ENCODE measurements at places on chromosomes 7 and 10.

DNA sequence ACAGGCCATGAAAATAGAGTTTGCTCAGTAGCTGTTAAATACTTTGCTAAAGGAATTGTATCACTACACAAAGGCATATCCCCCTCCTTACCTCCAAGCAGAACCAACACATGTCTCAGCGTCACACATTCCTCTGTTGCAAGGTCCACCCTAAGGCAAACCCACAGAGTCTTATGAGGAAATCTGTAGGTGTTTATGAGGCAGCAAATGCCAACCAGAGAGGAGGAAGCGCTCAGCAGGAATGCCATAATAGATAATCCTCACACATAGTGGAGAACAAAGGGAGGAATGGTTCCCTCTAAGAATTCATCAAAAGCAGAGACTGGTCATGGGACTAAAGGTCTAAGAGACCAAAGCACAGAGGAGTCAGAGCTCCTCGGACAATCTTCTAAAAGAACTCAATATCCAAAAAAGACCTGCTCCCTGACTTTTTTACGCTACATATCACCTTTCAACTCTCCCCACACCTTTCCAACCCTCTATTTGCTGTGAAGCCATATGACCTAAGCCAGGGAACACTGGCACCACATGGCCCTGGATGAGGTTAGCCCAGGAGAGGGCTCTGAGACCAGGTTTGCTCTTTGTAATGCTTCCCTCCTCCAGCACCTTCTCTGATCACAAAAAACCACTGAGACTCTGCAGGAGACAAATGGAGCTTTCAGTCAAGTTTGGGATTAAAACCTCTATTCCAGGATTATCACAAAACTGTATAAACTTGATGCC is 7.3 kb downstream of the SLC25A13 start:
- DNase-seq, result no peak

- peak; percentile 52 for DNase-seq
Measured at GRCh38 chr10:49081547-49082275, 33.6 kb downstream of the VSTM4 start.

GRCh38 chr10:123766761-123767160 is 100.6 kb downstream of the GPR26 start:
- DNase-seq, result no peak

DNA sequence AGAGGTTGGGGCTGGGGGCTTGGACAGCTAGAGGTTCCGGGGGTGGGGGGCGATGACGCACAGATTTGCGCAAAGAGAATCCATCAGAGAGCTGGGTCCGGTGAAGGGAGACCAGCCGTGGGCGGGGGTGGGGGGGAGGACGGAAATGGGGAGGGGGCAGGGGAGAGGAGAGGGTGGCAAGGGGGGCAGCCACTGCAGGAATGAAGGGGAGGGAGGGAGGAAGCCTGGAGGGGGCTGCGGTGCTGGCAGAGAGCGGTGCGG is 1.2 kb upstream of the VGF start:
- no peak for DNase-seq
